ENCODE measurements at places on chromosomes 5 and 9.

DNA sequence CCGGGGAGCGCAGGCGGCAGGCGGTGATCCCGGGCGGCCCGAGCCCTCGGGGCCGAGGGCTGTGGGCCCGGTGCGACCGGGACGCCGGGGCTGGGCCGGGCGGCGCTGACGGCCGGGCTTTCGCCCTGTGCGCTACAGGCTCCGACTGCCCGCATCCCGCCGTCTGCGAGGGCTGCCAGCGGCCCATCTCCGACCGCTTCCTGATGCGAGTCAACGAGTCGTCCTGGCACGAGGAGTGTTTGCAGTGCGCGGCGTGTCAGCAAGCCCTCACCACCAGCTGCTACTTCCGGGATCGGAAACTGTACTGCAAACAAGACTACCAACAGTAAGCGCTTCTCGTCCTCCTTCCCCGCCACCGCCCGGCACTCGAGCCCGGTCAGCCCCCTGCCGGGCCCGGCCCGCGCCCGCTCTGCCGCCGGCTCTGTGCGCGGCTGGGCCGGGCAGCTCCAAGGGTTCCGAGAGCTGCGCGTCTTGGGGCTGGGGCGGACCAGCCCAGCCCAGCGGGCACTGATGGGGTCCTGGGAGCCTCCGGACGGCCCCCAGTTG, 1.6 kb downstream of the LMX1B start:
- peak; percentile 28 for DNase-seq

- DNase-seq, result no peak
Observed at GRCh38 chr9:16552252-16552651, 318.2 kb downstream of the BNC2 start.

GRCh38 chr9:35114113-35114839, 1.4 kb downstream of the ATOSB start:
- peak; percentile 97 for DNase-seq

DNA sequence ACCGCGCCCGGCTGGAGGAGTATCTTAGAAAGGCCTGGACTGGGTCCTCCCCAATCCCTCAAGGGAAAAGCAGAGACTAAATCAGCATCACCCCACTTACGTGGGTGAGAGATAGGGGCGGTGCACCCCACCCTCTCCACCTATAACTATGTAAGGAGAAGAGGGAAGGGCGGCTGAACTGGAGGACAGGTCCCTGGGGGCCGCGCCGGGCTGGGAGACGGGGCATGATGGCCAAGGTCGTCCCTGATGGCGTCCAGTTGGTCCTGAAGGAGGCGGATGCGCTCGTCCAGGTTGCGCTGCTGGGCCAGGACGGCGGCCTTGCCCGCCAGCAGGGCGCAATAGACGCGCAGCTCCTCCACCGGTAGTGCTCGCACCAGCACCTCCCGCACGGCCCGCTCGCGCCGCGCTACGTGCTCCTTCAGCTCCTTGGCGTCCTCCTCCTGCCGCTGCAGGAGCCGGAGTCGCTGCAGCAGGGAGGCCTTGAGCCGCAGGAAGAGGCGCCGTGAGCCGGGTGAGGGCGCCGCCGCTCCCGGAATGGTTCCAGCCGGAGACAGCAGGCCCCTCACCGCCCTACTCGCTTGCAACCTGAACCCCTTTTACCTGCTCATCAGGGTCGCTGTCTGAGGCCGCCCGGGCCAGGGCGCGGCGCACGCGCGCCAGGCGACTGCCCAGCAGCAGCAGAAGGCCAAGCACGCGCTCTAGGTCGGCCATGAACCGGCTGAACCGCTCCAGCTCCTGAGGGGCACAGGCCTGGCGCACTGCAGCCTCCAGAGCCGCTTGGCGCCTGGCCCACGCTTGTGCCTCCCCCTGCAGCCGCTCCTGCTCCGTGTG, 7.6 kb downstream of the SHROOM1 start:
- DNase-seq, result peak; percentile 50

- no peak for DNase-seq
Observed at GRCh38 chr5:13627673-13628454, 316.6 kb downstream of the DNAH5 start.

GRCh38 chr9:93134015-93134739, at the start of gene NINJ1:
Gene NINJ1 (minus strand): TSS chr9:93134251. CDS start chr9:93134217, 34 bp downstream.
- DNase-seq, result peak; percentile 80

DNA sequence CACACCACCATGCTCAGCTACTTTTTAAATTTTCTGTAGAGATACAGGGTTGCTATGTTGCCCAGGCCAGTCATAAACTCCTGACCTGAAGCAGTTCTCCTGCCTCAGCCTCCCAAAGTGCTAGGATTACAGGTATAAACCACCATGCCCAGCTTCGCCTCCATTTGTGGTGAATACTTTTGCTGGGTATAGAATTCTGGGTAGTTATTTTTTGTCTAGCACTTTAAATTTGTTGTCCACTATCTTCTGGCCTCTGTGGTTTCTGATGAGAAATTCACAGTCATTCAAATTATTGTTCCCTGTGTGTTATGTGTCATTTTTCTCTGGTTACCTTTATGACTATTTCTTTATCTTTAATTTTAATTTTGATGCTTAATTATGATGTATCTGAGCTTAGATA, 57.7 kb upstream of the EXOC3 start:
- DNase-seq, result no peak

DNA sequence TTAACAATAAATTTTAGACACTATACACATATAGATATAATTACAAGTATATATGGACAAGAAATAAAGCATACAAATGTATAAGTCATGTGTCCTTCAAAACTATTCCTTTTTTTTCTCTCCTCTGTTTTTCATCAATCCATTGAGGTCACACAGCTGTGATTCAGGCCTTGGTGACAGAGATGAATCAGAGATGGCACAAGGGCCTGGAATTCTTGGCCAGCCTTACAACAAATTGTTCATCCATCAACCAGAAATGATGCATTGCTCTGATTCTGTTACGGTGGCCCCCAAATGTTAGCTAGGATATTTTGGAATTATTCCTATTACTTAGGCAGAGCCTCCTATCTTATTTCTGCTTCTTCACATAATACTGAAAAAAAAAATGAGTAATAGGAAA, 108.7 kb upstream of the MPDZ start:
- no peak for DNase-seq

GRCh38 chr9:20805766-20806165, 121.7 kb downstream of the FOCAD start:
- no peak for DNase-seq

- no peak for DNase-seq
Observed at GRCh38 chr9:68741704-68742332, 36.8 kb downstream of the PIP5K1B start.

- DNase-seq, result no peak
Observed at GRCh38 chr5:25005431-25005830, 360.7 kb upstream of the CDH10 start.

- DNase-seq, result no peak
Observed at GRCh38 chr9:82375041-82375440, 386.5 kb downstream of the SPATA31D1 start.

DNA sequence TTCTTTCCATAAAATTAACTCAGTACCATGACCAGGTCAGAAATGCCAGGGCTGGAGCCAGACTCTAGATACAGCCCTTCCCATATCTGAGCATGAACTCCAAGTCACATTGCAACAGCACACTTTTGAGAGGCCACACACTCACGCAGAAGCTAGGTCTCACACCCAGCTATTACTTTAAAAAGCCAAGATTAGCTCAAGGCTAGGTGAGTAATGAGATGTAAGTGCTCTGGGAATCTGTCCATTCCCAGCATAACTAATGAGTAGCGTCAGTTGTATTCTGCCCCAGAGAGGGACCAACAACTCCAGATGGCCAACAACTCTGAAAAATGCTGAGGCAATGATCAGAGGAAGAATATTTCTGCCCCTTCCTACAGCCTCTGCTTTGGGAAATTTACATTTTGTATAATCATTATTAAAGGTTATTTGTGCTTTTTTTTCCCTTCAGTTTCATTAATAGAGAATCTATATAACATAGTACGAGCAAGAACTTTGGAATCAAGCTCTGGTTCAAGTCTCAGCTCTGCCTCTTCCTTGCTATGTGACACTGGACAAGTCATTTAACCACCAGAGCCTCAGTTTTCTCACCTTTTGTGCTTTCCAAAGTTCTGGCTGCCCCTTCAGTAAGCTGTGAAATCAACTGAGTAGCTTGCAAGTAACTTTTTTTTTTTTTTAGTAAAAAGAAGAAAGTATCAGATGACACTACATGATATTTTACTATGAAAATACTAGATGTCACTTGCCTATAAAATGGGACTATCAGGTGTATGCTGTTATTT, 118.3 kb downstream of the NR6A1 start:
- peak; percentile 98 for DNase-seq

- DNase-seq, result no peak
Observed at GRCh38 chr9:12629067-12629466, 64.1 kb upstream of the TYRP1 start.

DNA sequence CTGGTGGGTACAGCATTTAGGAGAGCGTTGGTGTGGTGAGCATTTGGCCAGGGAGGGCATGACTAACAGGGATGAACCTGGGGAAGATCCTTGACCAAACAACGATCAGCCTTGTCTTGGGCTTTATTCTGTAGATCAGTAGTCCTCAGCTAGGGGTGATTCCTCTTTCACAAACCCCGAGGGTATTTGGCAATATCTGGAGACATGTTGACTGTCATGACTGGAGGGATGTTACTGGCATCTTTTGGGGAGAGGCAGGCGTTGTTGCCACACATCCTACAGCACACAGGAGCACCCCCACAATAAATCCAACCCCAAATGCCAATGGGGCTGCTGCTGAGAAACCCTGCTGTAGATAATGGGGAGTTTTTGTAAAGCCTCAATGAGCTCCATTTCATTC, 43.9 kb downstream of the OSTF1 start:
- DNase-seq, result no peak

DNA sequence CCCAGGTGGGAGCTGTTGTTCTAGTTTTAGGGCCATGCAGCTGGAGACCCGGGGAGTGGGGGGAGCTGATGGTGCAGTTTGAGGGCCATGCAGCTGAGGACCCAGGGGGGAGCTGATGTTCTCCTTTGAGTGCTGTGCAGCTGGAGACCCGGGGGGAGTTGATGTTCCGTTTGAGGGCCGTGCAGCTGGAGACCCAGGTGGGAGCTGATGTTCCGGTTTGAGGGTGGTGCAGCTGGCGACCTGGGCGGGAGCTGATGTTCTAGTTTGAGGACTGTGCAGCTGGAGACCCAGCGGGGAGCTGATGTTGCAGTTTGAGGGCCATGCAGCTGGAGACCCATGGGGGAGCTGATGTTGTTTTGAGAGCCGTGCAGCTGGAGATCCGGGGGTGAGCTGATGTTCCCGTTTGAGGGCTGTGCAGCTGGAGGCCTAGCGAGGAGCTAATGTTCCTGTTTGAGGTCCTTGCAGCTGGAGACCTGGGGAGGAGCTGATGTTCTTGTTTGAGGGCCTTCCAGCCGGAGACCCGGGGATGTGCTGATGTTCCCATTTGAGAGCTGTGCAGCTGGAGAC, 14.6 kb downstream of the PDCD6 start:
- DNase-seq, result no peak

DNA sequence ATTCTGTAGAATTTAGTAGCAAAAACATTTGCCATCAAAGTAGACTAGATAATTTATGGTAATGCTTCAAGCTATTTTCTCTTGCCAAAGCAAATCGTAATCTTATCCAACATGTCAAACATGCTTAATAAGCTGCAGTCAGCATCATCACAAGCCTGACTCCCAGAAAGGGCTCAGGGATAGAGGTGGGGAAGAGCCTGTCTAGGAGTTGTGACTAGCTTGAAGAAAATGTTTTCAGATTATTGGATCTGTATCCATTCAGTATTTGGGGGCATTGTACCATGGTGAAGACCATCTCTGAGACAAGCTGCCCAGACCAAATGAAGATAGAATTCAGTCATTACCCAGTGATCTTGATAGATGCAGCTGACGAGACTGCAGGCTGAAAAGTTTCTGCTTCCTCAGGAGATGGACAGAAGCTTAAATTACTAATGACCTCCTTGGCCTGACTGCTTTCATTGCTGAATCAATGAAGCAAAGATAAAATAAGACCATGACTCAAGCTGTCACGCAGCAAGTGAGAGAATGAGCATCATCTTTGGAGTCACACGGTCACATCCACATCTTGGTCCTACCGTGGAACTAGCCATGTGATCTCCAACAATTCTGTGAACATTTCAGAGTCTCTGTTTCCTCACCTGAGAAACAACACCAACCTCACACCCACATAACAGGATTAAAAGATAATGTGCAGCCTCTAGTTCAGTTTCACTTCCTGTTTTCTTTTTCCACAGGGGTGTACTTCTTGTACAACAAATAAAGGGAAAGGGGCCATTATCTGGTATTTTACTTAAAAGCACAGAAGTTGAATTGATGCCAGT, 9.4 kb downstream of the ERAP2 start:
- no peak for DNase-seq

DNA sequence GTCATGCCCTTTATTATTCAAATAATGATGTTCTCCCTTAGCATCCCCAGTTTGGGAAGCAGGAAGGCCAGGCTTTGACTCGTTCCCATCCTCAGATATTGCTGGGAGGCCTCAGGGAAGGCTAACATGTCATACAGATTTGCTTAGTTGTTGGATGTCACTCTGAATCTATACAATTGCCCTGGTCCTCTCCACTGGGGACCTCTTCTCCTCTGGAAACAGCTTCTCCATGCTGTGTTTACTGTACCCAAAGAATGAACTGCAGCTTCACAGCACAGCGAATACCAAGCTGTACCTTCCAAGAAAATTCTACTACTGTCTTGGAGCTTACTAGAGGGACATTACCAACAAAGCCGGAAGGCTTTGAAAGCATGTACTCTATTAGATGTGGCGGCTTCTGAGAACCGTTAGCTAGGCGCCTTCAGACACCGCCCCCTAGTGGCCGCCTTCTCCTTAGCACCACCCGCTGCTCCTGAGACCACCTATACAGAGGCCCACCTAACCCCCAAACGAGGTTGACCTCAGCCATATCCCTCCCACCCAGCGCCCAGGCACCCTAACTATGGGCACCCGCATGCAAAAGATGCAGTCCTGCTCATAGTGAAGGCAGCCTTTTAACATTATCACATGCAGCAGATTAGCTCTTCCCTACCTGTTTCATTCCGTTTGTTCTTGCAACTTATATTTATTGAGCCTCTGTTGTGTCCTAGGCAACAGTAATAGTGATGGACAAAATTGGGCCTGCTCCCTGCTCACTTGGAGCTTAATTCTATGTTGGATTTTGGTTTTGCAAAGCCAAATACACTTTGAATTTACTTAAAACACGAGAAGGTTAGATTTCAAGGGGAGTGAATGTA, 34.9 kb upstream of the FOXI1 start:
- peak; percentile 42 for DNase-seq

DNA sequence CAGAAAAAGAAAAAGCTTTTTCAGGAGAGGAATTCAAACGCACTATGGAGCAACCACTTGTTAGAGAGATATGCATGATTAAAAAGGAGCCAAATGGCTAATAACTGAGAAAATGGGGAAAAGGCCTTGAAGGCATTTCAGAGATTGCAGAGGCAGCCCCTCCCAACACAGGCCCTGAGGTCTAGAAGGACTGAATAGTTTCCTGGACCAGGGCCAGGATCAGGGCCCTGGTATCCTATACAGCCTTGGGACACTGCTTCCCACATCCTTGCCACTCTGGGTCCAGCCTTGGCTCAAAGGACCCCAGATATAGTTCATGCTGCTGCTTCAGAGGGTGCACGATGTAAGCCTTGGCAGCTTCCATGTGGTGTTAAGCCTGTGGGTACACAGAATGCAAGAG, 20.7 kb upstream of the FEM1C start:
- DNase-seq, result no peak
